Astrocyte of the cerebellum (primary cell): ENCODE measurements at places on chromosomes 16 and 17.

GRCh38 chr16:11076259-11077018, 132.1 kb downstream of the CLEC16A start:
- no peak for DNase-seq

- no peak for DNase-seq
These were observed 765 bp upstream of the ADORA2B start for GRCh38 chr17:15943971-15944758.

DNA sequence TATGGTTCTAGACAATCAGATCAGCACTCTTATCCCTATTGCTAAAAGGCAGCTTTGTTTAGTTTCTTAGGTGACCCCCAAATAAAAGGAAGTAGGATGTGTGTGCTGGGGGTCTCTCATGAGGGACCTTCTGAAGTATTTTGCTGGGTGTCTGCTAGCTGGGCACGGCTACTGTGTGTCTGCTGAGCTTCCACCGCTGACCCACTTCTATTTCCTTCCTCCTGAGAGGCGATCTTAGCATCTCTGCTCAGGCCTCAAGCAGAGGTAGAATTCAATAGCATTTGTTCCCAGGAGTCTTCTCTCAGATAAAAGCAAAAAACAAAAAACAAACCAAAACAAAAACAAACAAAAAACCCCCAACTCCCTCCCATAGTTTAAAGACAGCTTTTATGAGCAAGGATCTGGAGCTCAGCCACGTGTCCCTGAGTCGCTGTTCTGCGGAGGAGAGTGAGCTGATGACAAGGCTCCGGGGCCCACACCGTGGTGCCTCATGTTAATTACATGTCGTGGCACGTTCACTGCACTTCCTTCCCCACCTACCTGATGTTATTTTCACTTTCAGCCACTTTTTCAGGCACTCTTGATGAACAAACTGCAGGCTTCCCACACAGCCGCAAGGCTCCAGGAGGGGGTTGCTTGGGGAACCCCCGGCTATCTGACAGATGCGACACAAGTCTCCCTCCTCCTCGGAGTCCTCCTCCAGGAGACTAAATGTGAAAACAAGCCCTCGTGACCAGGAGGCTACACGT, 83.5 kb downstream of the MARCHF10 start:
- DNase-seq: no peak

DNA sequence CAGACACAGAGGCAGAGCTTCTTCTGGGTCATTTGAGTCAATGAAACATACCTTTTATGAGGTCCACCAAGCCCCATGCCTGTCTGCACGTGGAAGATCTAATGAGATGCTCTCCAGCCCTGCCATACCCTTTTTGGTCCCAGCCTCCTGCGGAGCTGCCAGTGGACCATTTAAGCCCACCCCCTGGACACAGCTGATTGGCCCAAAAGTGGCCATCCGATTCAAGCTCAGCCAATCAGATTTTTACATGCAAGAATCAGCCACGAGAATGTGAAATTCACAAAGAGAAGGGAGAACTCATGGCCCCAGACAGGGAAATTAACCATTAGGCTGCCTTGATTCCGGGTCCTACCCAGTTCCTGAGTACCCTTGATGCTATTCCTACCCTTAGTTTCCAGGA, 231.0 kb upstream of the EEF2KMT start:
- no peak for DNase-seq

DNA sequence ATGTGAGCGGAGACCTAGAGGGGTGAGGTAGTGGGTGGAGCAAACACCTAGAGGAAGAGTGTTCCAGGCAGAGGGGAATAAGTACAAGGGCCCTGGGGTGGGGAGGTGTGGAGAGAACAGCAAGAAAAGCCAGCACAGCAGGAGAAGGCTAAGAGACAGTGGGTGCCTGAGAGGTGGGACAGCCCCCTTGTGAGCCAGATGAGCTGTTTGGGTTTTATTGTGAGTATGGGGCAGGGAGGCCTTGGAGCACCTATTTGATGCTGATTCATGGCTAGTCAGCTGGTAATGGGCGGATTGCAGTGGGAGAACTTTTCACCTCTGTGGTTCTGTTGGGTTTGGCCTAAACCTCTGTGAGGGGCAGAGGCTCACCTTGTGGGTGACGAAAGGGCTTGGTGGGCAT, 68.4 kb downstream of the ABCC1 start:
- no peak for DNase-seq

- DNase-seq: no peak
These were observed 27.3 kb upstream of the GSG1L start for GRCh38 chr16:28090646-28091377.

DNA sequence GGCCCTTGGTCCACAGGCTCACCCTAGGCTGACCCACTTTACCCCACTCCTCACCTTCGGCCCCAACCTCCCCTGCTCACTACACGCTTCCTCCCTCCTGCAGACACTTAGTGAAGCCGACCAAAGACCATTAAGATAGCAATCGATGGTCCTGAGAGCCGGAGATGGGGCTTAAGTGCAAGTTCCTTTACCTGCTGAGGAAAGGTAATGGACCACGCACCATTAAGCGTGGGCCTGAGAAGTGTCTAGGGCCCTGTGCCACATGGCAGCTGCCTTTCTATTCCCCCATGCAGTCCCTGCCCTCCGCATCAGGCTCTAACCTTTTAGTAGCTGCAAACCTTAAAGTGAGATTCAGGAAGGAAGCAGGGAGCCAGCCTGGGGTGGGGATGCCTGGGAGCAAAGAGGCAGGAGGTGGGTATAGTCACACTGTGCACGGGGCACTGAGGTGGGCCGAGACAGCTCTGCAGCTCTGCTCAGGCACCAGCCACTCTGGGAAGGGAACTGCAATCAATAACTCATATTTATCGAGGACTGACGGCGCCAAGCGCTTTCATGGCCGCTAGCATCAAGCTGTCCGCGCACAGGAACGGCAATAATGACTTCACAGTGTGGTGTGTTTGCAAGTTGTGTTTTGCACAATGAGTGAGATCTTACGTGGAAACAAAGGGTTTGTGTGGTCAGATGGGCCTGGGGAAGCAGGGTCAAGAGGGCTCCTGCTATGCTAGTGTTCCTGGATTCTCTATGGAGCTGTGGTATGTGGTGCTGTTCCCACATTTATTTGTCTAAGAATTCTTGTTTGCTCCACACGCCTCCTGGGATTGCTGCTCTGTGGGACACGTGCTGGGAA, 84.9 kb upstream of the CDC42EP4 start:
- peak; percentile 49 for DNase-seq

DNA sequence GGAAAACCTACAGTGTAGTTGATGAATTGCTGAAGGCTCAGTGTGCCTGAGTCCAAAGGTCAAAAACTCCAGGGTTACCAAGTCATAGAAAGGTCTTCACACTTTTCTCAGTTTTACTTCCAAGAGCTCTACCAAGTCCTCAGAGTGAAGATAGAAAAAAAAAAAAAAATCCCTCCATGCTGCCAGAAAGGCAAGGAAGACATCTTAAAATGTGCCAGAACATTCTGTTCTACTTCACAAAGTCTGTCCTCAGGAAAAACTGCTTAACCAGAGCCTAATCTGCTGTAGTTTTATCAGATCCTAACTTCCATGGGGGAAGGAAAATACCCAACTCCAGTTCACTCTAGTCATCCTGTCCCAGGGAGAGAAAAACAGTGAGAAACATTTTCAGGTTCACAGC, 175.6 kb upstream of the CDH11 start:
- DNase-seq: no peak

DNA sequence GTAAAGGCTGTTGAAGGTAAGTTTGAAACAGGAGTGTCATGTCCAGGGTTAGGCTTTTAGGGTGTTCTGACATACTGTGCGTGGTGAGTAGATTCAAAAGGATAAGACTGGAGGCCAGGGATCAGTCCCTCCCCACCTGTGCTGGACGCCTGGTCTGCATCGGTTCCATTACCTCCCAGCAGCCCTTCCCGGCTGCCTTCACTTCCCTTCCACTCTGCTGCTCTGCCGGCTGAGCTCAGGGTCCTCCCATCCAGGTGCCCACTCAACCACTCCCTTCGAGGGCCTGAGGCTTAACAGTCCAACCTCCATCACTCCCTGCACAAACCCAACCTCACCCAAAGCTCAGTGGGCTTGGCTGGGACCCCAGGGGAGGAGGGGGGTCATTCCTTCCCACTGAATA, 4.1 kb upstream of the SLC5A10 start:
- DNase-seq: no peak

DNA sequence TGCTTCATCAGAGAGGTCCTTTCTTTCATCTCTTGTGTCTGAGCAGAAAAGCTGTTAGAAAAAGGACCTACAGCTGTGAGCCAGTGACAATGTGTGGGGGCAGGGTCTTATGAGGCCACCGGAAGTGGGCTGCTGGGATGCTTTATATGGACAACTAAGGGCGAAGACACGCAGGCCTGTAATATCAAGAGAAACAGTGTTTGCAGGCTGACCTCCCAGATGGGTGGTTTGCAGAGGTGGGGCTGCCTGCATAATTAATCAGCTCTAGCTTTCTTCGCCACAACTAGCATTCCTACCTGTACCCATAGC, 30.4 kb upstream of the SALL1 start:
- no peak for DNase-seq

DNA sequence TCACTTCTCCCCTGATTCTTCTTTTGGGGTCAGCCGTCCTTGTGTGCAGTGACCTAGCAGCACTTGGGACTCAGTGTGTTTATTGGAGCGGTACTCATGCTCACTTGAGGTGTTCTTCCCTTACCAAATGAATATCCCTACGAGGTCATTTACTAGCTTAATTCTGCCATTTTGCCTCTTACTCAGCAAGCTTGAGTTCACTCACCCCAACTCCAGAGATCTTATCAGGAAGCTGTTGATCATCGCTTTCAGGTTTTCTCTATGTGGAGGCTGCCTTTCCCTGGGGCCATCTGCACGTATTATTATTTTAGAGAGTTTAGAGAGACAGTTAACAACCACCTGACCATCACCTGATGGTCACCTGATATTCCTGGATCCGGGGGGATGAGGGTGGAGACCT, 1466.0 kb upstream of the GOT2 start:
- no peak for DNase-seq

GRCh38 chr17:77467521-77467920, 326.8 kb downstream of the SEC14L1 start:
- no peak for DNase-seq

- no peak for DNase-seq
These were observed 71.6 kb downstream of the GPR139 start for GRCh38 chr16:20001856-20002707.

DNA sequence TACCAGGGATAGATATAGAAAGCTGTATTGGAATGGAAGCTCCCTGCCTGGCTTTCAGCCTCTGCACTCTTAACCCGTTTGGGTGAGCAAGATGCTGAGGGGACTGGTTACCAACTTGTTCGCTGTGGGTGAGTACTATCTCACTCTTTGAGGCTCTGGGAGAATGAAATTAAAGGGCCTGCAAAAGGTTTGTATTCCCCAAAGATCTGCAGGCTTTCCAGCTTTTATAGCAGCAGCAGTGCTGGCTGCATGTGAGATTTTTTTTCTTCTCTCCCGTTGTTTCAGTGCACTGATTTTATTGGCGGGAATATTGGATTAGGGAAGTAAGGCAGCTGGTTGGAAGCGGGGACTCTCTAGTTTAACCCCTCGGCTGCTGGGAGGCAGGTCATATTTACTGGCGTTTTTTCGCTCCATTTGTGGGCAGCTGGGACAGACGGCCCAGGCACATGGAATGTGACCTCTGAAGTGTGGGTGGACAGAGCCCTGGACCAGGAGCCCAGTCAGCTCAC, 30.9 kb downstream of the C17orf75 start:
- DNase-seq: no peak

GRCh38 chr17:17052462-17053221, 10.4 kb downstream of the MPRIP start:
- DNase-seq: no peak

DNA sequence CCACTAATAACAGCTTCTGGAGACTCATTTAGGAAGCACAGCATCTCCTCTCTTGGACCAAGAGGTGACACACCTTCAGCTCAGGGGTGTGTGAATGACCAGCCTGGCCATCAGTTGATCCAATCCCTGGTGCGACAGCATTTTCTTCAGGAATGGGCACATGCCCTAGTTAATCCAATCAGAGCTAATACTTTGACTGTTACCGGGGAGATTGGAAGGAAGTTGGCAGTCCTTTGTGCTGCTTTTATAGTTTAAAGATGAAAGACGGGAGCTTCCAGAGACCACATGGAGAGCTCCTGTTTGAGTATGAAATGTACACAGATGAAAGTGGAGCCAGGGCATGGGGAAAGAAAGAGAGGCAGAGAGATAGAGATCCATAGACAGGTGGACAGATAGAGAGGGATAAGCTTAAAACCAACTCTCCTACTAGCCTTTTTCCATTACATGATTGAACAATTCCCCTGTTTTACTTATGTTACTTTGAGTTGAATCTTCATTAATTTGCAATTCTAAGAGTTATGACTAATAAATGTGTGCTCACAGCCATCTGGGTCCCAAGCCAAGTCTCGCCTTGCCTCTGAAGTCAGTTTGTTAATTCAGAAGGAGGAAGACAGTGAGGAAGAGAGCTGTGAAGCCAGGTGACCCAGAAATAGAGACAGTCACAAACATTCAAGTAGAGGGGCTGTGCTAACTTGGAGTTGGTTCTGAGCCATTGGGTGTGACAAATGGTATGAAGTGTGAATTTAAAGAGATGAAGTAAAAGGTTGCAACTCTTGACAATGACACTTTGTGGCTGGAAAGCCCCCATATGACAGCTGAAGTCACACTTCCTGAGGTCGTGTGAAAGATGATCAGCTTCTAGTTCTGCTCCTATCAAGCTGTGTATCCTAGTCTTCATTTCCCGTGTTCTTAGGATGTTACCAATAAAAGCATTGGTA, 120.0 kb upstream of the GOT2 start:
- no peak for DNase-seq

- DNase-seq: no peak
These were observed 1047.9 kb upstream of the RBFOX1 start for GRCh38 chr16:6284731-6285130.

GRCh38 chr17:29138971-29139691, 41.1 kb downstream of the MYO18A start:
- no peak for DNase-seq

GRCh38 chr16:81517629-81518438, 73.2 kb downstream of the CMIP start:
- no peak for DNase-seq

- DNase-seq: no peak
These were observed 158.5 kb downstream of the TANC2 start for GRCh38 chr17:63124536-63124935.

- no peak for DNase-seq
These were observed 7.9 kb upstream of the MT2A start for GRCh38 chr16:56600398-56600999.

GRCh38 chr17:81221842-81222619, 734 bp downstream of the CEP131 start:
- no peak for DNase-seq

DNA sequence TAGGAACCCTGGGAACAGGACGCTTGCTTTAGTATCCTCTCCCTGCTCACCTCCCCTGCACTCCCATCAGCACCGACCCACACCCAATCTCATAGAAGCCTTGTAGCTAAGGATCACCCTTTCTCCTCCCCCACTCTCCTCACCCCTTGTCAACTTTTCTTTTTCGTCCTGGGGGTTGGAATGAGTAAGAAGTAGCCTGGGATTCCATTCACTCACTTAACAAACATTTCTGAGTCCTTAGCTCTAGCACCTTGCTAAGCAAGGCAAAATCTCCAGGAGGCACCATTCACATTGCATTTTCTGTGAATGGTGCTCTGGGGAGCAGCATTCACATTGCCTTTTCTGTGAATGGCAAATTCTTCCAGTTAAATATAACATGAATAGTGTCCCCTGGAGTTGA, 1.1 kb upstream of the PGAP3 start:
- no peak for DNase-seq

- no peak for DNase-seq
These were observed 21.4 kb upstream of the SLC6A4 start for GRCh38 chr17:30256756-30257506.
